ENCODE measurements at places on chromosomes 3 and 15.

GRCh38 chr3:107796791-107797190 lies 274.0 kb downstream of the BBX start:
- no peak for DNase-seq

DNA sequence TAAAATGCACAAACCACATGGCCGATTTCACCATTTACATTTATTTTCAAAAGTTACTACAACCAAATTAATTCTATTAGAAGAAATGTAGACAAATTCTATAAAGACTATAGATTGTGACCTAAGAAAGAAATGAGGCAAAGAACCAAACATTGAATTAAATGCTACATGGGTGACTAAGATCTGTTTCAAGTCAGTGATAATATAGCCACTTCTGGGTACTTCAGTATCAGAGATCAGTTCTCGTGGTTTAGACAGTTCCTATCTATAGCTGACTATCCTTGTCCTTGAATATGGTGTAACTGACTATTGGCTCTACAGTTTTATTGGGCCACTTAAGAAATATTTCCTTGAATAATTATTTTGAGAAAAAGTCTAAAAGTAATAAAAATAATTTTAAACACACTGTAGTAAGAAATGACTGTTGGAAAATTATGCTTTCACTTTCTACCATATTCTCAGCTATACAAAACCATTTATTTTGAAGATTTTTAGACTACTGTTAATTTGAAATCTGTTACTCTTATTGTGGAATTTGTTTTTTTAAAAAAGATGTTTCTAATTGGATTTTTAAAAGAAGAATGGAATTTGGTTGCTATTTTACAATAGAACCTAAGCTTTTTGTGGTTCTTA lies 14.1 kb downstream of the KCNMB3 start:
- no peak for DNase-seq

GRCh38 chr3:52433328-52433995 lies 11.4 kb downstream of the SEMA3G start:
- DNase-seq = no peak

GRCh38 chr15:50128266-50128665 lies 9.2 kb upstream of the ATP8B4 start:
- DNase-seq = no peak

GRCh38 chr3:194128202-194128918 lies 7.6 kb upstream of the HES1 start:
- DNase-seq = no peak

- DNase-seq = no peak
Measured at GRCh38 chr3:125316246-125316645, 58.9 kb downstream of the ZNF148 start.

GRCh38 chr15:76161153-76162035 lies 101.6 kb downstream of the TMEM266 start:
- DNase-seq = no peak

Data from CD4-positive, alpha-beta T cell treated with Interleukin-15 for 4 hours (primary cell).